ENCODE measurements at places on chromosomes 3 and 15.

- no peak for DNase-seq
Observed at GRCh38 chr15:94638183-94638582, 406.8 kb downstream of the MCTP2 start.

DNA sequence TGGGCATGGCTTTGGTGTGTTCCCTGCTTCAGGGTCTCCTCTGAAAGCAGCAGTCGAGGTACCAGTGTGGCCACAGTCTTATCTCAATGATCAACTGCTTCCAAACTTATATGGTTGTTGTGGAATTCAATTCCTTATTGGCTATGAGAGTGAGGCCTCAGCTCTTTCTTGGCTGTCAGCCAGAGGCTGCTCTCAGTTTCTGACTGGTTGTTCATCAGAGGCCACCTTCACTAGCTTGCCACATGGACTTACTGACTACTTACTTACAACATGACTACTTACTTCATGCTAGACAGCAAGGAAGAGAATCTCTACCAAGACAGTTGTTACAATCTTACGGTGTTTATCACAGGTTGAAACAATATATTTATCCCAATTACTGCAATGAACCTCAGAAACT is 789.2 kb downstream of the DIPK2A start:
- DNase-seq, result no peak

- no peak for DNase-seq
Observed at GRCh38 chr3:186219211-186219638, 110.3 kb upstream of the ETV5 start.

GRCh38 chr15:76010613-76011012 is 1.6 kb downstream of the NRG4 start:
- no peak for DNase-seq

DNA sequence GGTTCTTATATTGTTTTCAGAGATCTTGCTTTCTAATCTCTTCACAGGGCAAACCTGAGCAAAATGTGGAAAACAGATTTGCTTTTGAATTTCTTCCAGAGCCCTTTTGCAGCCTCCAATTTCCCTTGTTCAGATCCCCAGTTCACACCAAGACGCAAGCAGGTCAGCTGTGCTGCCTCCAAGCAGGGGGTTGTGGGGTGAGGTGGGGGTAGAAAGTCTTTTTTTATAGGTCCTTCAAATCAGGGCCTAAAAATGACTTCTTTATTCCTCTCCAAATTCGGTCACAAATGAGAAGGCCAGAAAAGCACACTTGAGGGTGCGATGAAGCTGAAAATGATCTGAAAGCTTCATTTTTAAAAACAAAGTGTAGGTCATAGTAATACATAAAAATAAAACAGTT is 26.3 kb upstream of the AVEN start:
- no peak for DNase-seq

- DNase-seq, result no peak
Observed at GRCh38 chr15:64884679-64885078, 27.0 kb upstream of the ANKDD1A start.

- no peak for DNase-seq
Observed at GRCh38 chr15:86912661-86913060, 833.0 kb downstream of the AGBL1 start.

- no peak for DNase-seq
Observed at GRCh38 chr3:107813026-107813425, 277.8 kb downstream of the CD47 start.

- no peak for DNase-seq
Observed at GRCh38 chr3:153313302-153313965, 151.4 kb downstream of the RAP2B start.

GRCh38 chr3:119331661-119332060 is 37.5 kb downstream of the ARHGAP31 start:
- DNase-seq, result no peak

GRCh38 chr3:141403576-141403975 is 35.3 kb downstream of the ZBTB38 start:
- no peak for DNase-seq

DNA sequence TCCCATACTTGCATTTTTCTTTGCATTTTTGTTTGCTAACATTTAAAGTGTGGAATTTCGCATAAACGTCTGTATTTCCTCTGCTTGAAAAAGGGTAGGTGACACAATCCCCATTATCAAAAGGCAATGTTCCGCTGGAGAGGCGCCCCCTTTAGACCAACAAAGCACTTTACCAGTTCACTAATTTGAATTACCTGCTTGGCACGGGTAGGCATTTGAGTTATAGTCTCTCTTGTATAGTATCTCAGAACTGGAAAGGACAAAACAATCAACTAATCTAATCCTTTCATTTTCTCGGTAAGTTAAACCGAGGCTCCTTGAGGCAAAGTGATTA is 775 bp upstream of the CCDC39 start:
- no peak for DNase-seq

DNA sequence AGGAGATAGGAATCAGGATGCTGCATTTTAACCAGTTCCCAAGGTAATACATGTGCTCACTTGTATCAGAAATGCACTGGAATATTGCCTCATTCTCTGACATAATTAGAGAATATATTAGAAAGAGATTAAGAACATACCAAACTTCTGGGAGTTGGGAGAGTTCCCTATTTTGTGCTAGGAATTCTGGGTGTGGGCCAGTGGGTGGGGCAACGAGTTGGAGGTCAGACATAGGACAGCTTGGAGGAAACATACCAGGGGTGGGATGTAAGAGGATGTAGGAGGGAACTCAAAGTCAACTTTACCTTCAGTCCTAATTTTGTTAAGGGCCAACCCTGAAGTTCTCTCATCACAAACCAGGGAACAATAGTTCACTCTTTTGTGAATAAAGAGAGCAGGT is 83.6 kb downstream of the SLC7A14 start:
- no peak for DNase-seq

DNA sequence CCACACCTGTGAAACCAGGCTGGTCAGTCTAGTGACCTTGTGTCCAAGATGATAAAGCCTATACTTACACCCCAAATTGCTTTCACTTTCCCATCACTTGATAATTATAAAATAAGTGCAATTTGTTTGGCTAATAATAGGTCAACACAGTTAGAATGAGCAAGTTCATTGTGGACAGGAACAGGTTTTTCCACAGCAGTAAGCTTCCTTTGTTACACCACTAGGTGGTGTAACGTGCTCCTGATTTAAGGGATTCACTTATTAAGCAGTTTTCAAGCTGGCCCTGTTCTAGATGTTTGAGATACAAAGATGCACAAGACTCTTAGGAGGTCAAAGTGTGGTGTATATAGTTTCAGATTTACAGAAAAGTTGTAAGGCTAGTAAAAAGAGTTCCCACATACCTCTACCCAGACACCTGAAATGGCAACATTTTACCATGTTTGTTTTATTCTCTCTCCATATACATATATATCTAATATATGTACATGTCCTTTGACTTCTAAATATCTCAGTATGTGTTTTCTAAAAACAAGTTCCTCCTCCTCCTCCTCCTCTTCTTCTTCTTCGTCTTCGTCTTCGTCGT is 6.8 kb upstream of the MFSD1 start:
- DNase-seq, result no peak

DNA sequence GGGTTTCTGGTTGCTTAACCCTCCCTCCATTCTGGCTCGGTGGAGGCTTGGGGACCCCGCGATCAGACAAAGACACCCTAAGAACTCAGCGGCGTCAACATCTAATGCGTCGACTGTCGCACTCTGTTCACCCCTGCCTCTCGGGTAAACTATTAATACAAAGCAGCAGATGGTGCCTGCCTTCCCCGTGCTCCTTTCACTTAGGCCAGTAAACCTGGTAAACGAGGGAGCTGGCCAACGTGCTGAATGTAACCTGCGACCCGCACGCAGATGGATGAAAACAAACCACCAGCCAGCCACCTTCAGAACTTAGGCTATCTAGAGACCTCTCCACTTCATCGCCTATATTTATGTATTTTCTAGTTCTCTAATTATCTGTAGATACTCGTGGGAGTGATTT is 848 bp upstream of the CADPS start:
- DNase-seq, result no peak

GRCh38 chr3:56121716-56122115 is 346.6 kb downstream of the ERC2 start:
- no peak for DNase-seq

DNA sequence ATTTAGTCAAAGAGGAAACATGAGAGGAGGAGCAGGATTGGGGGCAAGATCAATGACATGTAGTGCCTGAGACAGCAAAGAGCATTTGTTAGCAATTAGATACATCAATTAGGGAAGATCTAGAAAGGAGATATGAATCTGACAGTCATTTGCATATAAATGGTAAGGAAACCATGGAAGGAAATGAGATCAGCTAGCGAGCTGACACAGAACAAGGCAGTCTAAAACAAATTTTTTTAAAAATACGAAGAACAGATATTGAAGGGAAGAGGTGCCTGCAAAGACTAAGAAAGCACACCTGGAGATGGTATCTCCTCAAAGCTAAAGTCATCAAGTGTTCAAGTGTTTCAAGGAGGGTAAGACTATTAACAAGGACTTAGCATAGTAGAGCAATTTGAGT is 4.6 kb downstream of the EPM2AIP1 start:
- no peak for DNase-seq

- no peak for DNase-seq
Observed at GRCh38 chr15:90200534-90201129, 498 bp upstream of the SEMA4B start.

DNA sequence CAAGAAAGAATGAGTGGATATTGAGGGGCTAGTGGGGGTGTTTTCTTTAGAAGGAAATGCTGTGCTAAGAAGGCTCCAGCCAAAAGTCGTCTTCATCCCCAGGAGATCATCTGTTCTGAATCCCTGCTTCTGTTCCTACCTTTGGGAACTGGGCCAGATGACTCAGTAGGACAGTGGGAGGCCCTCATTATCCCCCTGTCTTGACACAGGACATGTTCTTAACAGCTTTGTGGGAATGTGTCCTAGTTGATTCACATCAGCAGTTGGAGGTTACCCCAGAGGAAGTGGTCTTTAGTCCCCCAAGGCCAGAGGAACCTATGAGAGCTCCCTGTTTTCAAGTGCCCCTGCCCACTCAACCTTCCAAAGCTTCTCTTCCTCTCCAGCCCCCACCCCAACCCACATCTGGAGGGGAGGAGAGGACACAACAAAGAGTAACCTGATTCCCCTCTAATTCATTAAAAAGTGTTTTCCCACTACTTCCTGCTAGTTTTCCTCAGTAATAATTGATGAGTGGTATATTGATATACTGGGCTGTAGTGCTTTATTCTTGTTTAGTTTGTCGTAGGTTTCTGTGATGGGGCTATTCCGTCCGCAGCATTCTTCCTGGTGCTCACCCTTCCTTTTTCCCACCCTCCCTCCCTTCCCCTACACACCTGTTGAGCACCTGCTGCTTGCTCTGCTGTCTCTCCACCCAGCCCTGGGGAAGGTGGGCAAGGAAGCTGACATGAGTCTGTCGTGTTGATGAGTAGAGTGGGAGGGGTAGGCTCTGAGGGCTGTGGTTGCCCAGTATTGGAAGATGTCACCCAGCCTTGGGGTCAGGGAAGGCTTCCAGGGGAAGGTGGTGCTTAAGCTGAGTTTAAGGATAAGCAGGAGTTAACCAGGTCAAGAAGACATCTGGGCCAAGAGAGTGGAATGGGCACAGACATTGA is 9.3 kb downstream of the PXYLP1 start:
- DNase-seq, result no peak

- no peak for DNase-seq
Observed at GRCh38 chr15:95615436-95615835, 715.1 kb upstream of the NR2F2 start.

- no peak for DNase-seq
Observed at GRCh38 chr3:103218793-103219192, 784.0 kb downstream of the ZPLD1 start.

- DNase-seq, result no peak
Observed at GRCh38 chr3:16319307-16319706, 54.3 kb downstream of the OXNAD1 start.

DNA sequence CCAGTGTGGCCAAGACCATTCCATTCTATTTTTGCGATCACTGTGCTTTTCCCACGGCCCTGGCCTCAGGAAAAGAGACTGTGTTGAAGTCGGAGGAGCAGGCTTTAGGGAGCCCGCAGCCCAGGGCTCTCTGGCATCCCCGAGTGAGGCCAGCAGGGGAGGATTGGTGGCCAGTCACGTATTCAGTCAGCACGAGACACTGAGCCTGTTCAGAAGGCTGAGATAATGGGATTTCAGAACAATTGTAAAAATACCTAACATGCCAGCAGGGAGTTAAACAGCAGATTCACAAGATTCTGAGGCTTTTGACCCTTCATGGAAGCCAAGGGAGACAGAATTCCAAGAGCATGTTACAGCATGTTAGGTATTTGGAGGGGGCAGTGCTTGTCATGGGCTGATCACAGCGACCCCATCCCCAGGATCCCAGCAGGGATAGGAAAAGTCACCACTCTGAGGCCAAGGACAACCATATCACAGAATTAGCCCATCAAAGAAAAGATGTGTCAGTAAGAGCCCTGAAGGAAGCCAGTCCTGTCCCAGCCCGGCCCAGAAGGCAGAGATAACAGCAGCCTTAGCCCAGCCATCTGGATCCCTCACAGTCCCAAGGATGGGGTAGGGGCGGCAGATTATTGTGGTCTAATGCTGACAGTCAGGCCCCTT is 40.6 kb downstream of the AMOTL2 start:
- DNase-seq, result peak; percentile 46

DNA sequence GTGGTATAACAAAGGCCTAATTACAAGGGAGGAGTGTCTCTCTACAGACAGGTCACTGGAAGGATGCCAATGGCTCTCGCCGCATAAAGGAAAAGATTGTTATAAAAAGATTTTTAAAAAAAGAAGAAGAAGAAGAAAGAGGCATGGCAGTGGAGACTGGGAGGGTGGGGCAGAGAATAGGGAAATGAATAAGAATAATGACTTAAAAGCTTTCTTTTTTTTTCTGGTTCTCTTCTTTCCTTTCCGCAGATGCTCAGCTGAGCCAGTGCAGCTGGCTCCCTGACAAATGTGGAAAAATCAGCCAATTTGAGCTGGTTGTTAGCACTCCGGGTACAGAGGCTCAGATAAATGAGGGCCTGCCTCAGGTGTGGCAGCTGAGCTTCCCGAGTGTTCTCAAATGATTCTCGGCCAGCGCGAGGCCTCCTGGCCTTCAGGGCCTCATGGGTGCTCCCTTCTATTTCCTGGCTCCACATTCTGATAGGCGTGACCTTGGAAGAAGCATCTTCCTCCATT is 234.1 kb downstream of the RORA start:
- no peak for DNase-seq

DNA sequence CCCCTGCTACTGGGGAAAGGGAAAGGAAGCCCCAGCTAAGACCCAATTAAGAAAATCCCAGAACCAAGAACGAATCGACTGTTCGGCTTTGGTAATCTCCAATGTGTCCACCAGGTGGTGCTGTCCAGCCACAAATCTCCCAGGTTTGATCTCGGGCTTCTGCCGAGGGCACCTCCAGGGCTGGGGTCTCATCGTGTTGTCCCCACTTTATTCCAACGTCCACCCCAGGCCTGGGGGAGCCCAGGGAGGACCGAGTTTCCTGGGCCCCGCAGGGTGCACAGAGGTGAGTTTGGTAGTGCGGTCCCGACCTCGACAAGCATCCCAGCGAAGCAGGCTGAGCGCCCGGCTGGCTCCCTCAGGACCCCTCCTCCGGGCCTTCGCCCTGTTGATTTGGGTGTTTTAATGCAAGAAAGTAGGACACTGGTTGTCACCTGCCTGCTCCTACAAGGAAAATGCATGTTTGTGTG is 185.1 kb downstream of the GOLGA6L6 start:
- no peak for DNase-seq
